Activated CD4-positive, alpha-beta T cell treated with anti-CD3 and anti-CD28 coated beads, Interleukin-2, Interleukin-4, amounts not matched to agents 100 ng/mL and 50 ng/mL, durations not matched to agents 16 hours and 8 hours (primary cell): ENCODE measurements at places on chromosomes 2 and 18.

- DNase-seq: no peak
Observed at GRCh38 chr18:79756826-79757225, 40.9 kb upstream of the KCNG2 start.

DNA sequence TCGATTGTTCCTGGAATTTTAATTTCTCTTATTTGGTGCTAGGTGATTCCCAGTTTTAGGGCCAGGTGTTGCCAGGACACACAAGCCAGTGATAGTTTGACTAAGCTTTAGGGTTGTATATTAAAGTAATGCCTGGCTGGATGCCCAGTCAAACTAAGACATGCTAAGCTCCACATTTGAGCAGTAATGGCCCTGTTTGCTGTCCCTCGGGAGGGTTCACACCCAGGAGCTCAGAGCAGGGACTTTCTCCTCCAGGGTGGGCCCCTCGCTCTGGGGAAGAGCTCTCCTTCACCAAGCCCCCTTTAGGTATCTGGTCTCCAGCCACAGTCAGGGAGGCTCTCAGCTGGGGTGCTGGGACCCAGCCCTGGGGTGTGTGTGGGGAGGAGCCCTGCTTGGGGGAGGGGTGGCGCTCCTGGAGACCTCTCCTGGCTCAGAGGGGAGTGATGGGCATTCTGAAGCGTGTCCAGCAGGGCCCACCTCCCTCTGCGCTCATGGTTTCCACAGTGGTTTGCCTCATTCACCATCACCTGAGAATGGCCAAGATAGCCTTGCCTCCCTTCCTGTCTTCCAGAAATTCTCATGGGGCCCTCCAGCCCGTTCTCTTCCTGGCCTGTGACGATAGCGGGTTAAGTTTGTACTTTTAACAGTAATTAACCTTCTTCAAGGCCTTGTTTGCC lies 31.7 kb downstream of the INPP4A start:
- no peak for DNase-seq

DNA sequence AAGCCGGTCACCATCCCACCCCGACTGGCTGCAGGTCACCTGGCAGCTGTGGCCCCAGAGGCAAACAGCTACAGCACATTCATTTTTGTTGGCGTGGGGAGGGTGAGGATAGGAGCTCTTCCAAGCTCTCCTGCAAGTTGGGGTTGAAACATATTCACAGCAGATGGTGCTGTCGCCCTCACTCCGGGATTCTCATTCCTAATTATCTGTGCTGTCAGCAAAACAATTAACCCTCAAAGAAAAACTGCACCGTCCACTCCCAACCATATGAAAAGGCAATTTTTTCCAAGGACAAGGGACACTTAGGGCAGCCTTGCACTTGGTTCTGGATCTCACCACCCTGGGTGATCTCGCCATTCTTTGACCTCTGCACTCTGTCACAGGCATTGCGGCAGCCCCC lies 68.6 kb downstream of the ZBTB7C start:
- no peak for DNase-seq

DNA sequence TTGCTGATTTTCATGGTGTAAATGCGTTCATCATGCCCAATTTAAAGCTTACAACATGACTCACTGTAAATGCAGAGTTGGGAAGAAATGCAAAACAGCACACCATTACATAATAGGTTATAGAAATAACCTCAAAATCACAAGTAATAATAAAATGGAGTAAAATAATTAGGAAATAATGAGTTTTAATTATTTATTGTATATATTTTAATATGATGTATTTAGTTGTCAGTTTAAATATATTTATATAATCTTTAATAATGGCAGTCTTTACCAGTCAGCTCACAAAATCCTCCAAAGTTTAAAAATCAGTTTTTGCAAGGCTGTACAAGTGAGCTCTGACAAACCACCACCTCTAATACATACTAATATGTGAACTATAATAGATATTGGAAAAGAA lies 180.2 kb downstream of the RND3 start:
- no peak for DNase-seq

DNA sequence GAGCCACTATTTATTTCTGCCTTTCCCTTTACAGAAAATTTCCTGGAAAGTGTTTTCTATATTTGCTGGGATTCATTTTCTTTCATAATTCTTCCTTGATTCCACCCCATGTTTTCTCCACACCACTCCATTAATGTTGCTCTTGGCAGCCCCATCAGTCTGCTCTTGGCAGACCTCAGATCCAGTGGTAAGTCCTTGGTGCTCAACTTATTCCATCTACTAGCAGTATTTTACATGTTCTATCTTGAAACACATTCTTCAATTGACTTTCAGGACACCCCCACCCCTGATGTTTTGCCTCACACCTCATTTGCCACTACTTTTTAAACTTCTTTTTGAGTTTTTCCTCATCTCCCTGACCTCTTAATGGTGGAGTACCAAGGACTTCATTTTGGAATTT lies 65.0 kb downstream of the HNMT start:
- no peak for DNase-seq

DNA sequence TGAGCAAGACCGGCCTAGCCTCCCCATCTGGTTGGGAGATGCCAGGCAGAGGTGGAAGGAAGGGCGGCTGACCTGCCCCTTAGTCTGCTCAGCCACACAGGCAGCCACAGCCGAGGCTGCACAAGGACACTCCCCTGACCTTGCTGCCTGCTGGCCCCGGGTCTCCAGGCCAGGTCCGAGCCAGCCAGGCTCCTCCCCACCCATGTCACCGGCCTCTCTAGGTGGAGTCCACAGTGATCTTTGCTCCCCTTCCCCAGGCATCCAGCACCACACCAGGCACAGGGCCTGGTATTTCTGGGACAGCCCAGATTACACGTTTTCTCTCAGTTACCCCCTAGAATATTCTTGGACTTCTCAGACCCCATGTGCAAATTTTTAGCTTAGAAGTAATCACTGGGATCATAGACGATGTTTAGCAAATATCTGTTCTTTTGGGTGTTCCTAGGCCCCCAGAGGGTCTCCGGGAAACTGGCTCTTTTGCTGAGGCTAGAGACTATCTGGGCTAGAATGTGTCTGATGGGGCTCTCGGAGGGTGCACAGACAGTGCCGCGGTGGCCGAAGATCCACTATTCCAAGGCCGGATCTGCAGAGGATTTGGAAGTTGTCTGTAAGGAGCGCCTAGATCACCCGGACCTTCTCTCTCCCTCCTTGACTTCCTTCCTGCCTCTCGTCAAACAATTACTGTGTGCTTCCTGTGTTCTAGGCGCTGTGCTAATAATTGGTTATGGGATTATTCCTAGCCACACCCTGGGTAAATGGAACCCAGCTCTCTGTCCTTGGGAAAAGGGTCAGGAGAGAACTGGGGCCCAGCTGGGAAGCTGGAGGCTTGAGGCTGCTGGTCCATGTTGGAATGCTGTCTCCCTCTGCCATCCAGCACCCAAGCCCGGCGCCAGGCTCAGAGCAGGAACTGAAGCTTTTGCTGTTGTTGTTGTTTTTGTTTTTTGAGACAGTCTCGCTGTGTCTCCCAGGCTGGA lies 46.9 kb downstream of the ODC1 start:
- DNase-seq: no peak

GRCh38 chr18:48228841-48229240 lies 180.3 kb downstream of the ZBTB7C start:
- no peak for DNase-seq
